Kidney epithelial cell (primary cell): ENCODE measurements at places on chromosomes 5 and 9. TPM values are rescaled to one million over a fixed set of nuclear protein-coding genes. Genes with fewer than 3 reads are reported as not detected.
A peak's percentile ranks its signal among the peaks of the same experiment; 100 is the strongest.

The NR3C1 gene
- total RNA-seq = 18.3 and 25.3 TPM in 2 replicates

The SOHLH1 gene
- total RNA-seq = not detected in 2 replicates

DNA sequence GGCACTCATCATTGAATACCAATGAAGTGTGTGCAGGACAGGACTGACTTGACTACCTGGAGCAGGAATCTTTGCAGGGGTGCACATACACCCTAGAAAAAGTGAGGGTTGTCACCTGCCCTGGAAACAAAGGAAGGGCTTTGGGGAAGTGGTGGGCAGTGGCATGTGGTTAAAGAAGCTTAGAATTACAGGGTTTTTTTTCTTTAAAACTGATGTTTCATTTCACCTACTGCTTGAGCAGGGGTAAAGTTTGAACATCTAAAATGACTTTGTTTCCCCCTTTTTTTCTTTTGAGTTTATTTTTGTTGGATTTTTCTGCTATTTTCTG lies 2.0 kb upstream of the KDM3B start:
- DNase-seq = no peak

The GPRIN1 gene
- total RNA-seq = 17.3 and 19.9 TPM in 2 replicates

DNA sequence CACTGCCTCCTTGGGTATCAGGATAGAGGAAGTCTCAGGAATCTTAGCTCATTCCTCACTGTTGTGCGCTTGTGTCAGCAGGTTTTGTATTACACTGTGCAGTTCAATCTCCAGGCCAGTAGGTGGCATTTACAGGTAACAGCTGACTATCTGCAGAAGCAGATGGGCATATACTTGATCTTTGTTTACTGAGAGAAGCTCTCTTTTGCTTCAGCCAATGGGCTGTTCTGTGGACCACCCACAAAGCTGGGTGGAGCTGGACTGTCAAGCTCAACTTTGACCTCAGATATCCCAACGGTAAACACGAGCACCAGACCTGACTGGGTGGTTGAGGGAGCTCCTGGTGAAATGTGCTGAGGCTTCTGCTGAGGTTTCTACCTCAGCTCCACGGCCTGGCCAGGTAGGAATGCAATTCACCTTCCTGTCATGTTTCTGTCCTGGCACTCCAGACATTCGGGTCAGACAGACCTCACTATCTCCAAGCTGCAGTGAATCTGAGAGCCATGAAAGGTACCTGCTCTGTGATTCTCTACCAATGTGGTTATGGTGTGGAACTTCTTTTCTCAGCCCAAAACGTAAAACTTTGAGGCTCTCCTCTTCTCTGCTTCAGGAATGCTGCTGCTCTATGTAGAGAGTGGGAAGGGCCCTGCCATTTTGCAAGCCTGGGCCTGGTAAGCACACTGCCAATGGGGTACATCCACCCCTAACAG lies 167.9 kb upstream of the ACTBL2 start:
- peak; percentile 25 for DNase-seq

The PRDM12 gene
- 0.07 and 0.13 TPM in 2 replicates for total RNA-seq

DNA sequence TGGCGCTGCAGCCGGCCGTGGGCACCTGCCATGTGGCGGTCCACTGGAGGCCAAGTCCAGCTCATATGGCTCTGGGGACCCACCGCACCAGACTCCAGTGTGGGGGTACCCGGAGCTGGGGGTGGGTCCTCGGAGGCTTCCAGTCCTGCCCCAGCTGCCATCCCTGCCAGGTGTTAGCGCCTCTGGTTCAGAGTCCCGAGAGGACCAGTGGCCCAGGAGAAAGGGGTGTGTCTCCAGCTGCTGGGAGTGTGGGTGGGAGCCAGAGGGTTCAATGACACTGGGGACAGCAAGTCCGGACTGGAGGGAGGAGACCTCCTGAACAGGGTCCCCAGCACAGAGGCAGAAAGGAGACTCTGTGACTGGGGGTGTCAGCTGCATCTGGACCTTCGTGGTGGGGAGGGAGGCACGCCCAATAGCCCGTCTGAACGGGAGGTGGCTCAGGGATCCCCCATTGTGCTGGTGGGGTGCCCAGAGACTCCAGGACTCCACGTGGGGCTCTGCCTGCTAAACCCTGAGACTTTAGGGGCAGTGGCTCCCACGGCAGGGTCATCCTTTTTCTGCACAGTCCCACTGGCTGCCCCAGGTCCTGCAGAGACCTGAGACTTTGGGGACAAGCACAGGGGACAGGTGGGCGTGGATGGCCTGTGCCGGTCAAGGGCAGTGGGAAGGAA lies 2.4 kb upstream of the AHRR start:
- no peak for DNase-seq
